NCI-H2171 (cell line): ENCODE measurements at places on chromosomes 4 and X.

- no peak for DNase-seq
Observed at GRCh38 chr4:3878678-3879077, 112.5 kb downstream of the ADRA2C start.

- DNase-seq: no peak
Observed at GRCh38 chrX:71541210-71542022, 8.5 kb downstream of the OGT start.

- no peak for DNase-seq
Observed at GRCh38 chrX:139224953-139225665, 305.4 kb upstream of the F9 start.

DNA sequence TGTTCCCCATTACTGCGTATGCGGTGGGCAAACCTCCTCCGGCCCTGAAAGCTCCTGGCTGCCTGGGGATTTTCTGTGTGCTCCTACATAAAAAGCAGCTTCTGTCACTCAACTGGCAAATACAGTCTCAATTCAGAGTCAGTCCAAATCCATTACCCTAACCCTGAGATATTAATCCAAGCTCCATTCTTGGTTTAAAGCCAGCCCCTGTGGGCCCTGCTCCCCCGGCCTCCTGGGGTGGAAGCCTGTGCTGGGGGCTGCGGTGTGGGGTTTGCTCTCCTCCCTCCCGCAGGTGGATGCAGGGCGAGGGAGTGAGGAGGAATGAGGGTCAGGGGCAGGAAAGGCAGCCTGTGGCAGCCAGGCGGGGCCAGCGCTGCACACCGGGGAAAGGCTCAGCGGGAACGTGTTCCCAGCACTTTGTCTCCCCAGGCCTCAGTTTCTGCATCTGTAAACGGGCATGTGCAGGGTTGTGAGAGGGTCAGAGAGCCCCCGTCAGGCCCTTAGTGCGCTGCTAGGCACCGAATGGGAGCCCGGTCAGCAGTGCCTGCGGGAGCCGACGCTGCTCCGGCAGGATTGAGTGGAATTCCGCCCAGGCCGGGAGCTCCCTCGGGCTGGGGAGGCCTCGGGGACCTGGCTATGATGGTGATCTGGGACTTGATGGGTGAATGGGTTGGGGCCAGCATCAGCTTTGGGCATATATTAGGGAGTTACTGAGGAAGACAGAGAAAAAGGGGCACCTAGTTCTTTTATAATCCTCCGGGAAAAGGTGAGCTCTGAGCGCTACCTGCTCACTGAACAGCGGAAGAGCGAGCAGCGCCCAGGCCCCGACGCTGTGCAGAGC is 6.3 kb upstream of the RGS12 start:
- DNase-seq: no peak

DNA sequence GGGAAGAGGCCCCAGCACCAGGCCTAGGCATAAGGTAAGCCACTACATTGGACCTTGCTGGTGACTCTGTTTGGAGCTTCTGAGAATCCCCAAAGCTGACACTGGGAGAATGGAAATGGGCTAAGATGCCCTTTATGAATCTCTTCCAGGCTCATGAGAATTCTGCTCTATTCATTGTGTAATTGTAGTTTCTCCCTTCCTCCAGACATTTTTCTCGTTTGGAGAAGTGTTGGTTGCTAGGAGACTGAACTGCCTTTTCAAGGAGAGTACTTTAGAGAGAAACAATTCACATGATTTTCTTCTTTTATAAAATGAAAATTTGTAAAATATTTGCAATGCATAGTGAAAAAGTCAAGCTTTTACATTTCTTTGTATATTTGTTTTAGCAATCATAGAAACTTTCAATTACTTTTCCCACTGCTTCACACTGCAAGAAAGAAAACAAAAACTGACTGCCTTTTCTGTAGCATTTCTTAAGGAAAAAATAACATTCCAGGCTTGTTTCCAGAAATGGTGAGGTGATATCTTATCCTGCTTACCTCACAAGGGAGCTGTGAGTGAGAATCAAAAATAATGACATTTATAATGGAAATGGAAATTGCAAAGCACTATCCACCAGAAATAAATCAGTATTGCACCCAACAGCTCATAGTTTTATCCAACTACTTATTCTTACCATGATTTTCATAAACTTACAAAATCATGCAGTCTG is 24.9 kb upstream of the DCHS2 start:
- no peak for DNase-seq

GRCh38 chr4:41359422-41359775 is 102.7 kb downstream of the UCHL1 start:
- DNase-seq: no peak

- peak; percentile 1 for DNase-seq
Observed at GRCh38 chr4:17447675-17448298, 64.1 kb downstream of the QDPR start.

GRCh38 chr4:154707877-154708276 is 35.9 kb upstream of the LRAT start:
- no peak for DNase-seq

GRCh38 chr4:1269209-1269608 is 20.3 kb upstream of the CTBP1 start:
- DNase-seq: no peak

GRCh38 chrX:72663737-72664136 is 50.4 kb downstream of the PHKA1 start:
- no peak for DNase-seq
